Neural progenitor cell (in vitro differentiated cells): ENCODE measurements at places on chromosomes 7 and 10. TPM values are rescaled to one million over a fixed set of nuclear protein-coding genes. Genes with fewer than 3 reads are reported as not detected.

DNA sequence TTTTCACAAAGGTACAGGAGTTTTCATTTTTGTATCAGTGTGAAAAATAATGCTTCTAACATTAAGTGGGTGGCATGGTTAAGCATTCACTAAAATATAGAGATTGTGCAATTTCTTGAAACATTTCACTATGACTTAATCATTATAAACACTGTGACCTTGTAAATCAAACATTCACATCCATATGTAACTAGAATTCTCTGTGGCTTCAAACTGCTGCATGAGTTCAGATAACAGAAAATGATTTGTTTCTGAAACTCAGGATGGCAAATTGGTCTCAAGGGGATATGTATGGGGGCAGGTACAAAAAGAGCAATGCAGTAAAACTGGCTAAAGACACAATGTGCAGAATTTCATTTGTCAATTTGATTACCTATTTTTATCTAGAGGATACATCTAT lies 3.8 kb downstream of the FAM133B start:
- H3K27me3 ChIP-seq = peaks cover 12% of the 10 kb centered on the region
- no peak overlapping the region for H3K27ac ChIP-seq
- no peak for DNase-seq
- no peaks in the 10 kb centered on the region for H3K36me3 ChIP-seq

Gene ZNF503
- 8.3 and 20.9 TPM in 2 replicates for total RNA-seq

DNA sequence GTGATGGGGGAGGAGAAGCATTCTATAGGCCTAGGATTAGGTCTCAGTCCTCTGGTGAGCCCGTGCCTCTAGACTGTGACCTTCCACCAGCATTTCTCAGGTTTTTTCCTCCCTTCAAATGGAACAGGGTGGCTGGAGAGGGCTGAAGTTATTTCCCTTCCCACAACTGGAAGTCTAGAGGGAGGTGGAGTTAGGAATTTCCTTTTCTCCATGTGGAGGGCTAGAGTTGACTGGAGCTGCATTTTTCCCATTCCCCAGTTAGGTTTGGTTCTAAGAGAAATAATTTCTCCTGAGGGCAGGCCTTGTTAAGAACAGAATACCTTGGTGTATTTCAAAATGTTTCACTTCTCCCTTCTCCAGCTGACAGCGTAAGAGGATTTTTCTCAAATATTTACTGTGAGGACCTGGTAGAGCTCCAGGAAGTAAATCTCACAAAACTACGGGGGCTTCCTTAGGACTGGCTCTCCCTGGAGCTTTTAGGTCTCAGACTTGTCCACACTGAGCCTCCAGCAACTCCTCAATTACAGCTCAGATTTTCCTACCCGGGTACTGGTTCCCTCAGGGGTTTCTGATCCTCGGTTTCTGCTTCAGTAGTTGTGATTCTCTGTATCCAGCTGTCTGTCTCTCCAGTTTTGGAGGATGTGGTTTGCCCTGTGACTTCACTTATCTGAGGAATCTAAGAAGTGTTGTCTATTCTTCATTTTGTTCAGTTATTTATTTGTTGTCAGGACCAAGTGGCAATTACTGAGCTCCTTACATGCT lies 6.0 kb upstream of the REEP3 start:
- no peak overlapping the region for H3K4me3 ChIP-seq
- H3K36me3 ChIP-seq = peaks cover 4% of the 10 kb centered on the region
- H3K27ac ChIP-seq = peak overlapping the region; percentile 81
- peaks cover 16% of the 10 kb centered on the region for H3K4me1 ChIP-seq
- H3K27me3 ChIP-seq = no peaks in the 10 kb centered on the region

GRCh38 chr10:6498771-6499170 lies 81.3 kb downstream of the PRKCQ start:
- DNase-seq = no peak
- no peak overlapping the region for H3K4me3 ChIP-seq
- no peak overlapping the region for H3K27ac ChIP-seq
- no peaks in the 10 kb centered on the region for H3K36me3 ChIP-seq
- H3K4me1 ChIP-seq = no peaks in the 10 kb centered on the region

Gene C10orf67
- not detected in 2 replicates for total RNA-seq

Gene DOCK4
- total RNA-seq = 9.6 and 11.4 TPM in 2 replicates

Gene ITGB8
- 3.0 and 5.3 TPM in 2 replicates for total RNA-seq
